ENCODE measurements at places on chromosomes 11 and 22.
A peak's percentile ranks its signal among the peaks of the same experiment; 100 is the strongest.

DNA sequence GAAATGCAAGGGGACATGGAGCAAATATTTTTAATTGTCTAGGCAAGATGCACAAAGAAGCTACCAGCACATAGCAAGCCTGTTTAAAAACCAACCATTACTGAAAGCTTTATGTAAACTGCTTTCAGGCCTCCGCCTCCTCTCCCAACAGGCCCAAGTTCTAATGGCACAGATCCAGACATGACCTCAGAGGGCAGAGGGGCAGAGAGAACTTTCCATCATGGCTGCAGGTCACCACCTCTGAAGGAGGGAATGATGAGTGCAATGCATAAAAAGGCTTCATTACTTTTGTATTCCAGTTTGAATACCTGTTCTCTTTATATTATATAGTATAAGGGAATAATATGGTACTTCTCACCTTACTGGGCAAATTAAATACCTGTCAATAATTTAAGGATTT, 15.2 kb downstream of the DDX17 start:
- DNase-seq: no peak

GRCh38 chr11:93603225-93604007, 58.1 kb upstream of the CEP295 start:
- DNase-seq: no peak

DNA sequence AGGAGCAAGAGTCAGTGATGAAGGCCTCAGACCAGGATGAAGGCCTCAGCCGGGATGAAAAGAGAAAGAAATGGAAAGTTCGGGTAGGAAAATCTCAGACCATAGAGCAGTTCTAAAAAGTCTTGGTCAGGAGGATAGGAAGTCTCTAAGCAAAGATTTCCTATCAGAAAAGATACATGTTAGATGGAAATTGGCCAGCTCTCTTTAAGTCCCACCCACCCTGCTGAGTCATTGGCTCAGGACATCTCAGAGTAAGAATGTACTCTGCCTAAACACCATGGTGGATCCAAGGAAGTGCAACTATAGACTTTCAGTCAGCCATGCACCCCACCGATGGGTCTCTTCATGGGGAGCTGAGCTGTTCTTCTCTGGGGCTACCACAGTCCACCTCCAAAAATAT, 4.4 kb downstream of the OR8B3 start:
- DNase-seq: no peak

DNA sequence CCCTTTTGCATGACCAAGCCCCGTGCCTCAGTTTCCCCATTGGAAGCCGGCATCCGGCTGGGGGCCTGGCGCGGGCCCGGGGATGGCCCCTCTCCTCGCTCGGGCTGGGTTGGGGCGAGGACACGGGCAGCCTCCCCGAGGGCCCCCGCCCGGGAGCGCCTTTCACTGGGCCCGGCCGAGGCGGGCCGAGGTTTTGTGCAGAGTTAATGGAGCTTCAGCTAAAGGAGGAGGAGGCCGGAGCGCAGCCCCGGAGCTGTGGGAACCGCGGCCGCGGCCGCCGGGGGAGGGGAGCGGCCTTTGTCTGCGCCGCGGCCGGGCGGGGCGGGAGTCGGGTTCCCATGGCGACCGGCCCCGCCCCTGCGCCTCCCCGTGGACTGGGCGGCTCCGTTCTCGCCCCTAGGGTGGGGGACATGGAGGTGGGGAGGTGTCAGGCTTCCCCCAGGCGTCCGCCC, 1.4 kb upstream of the MAPK11 start:
- no peak for DNase-seq

GRCh38 chr11:33177676-33178336, 16.5 kb upstream of the CSTF3 start:
- DNase-seq: no peak

- no peak for DNase-seq
These were observed 55.3 kb downstream of the ETS1 start for GRCh38 chr11:128532016-128532571.

- no peak for DNase-seq
These were observed 39.5 kb downstream of the ARFGAP3 start for GRCh38 chr22:42817556-42817955.

DNA sequence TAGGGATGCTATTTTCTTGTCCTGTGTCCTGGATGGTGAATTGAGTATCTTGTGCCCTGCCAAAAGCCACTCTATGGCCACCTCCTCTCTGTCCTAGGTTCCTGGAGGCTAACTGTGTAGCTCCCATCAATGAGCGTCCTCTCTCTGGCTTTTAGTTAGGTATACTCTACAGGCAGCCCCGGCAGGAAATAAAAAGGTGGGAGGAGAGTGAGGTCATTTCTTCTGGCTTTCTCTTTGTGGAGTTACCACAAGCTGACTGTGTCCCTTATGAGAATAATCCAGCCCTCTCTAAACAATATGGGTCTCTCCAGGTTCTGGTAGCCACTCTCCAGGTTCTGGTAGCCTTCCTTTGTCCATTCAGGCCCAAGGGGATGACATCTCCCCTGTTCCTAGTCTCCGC, 11.7 kb upstream of the ASPHD2 start:
- DNase-seq: no peak

DNA sequence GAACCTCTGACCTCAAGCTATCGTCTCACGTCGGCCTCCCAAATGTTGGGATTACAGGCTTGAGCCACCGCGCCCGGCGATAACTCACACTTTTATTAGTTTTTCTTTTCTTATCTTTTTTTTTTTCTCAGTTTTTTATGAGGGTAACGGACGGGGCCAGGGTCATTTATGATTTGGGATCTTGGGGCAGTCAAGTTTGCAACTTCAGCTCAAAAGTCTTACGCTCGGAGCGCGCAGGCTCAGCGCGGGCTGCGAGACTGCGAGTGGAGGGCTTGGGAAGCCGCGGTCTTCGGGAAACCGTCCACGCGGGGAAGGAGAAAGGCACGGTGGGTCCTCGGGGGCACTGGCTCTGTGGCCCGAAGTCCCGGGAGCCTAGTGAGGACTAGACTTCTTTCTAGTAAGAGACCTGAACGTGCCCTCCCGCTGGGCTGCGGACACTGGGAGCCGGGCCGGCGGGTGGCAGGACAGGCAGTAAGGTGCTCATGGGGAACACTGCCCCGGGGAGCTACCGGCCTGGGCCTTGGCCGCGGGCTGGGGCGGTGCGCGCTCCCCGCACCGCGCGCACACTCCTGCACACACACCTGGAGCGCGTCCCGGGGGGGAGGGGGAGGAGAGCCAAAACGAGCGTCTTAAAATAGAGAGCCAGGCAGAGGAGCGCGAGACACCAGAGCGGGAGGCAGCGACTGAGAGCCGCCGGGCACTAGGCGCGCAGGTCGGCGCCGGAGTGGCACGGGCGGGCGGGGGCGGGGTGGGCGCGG, 476 bp upstream of the BARX2 start:
- DNase-seq: no peak

- DNase-seq: peak; percentile 69
These were observed at the start of gene NCAM1 for GRCh38 chr11:112961146-112961668. Gene NCAM1, plus strand, starts transcription at chr11:112961420.

DNA sequence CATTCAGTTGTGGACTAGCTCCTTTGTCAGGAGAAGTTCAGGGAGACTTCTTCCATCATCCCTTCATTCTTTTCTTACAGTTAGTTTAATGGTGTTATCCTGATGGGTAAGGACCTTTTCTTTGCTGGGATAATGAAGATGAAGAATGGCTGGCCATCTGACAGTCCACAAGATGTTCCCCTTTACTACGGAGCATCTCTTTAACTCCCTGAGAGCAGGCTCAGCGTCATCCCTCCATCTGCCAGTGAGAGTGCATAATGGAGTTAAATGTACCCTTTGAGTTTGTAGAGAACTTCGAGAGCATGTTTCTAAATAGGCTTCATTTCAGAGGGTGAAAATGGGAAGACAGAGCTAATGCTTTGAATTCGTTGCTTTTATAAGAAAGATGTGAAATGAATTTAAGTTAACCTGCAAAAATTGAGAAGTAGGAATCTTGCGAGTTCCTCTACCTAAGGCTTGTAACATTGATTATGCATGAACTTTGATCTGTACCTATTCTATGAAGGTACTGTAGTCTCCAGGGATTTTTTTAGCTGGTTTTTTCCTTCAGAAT, 1.7 kb downstream of the EP300 start:
- DNase-seq: peak; percentile 33

DNA sequence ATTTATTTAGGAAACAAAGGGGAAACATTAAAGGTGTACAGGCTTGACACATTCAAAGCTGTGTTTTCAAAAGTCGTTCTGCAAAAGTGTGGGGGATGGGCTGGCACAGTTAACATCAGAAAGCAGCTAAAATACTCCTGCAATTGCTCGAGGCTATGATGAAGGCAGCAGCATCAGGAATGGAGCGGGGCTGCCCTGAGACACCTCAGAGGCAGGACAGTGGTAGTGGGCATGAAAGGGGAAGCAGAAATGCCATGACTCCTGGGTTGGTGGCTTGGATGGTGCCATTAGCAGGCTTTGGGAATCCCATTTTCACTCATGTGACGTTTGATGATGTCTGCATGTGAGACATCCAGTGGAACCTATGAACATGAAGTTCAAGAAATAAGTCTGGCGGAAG, 646 bp downstream of the NCAPD3 start:
- DNase-seq: no peak

GRCh38 chr11:46237248-46238077, 40.0 kb upstream of the CREB3L1 start:
- DNase-seq: peak; percentile 90

- DNase-seq: no peak
These were observed 6.0 kb downstream of the RTL6 start for GRCh38 chr22:44492036-44492405.

- DNase-seq: no peak
These were observed 473 bp downstream of the TXN2 start for GRCh38 chr22:36480941-36481392.

DNA sequence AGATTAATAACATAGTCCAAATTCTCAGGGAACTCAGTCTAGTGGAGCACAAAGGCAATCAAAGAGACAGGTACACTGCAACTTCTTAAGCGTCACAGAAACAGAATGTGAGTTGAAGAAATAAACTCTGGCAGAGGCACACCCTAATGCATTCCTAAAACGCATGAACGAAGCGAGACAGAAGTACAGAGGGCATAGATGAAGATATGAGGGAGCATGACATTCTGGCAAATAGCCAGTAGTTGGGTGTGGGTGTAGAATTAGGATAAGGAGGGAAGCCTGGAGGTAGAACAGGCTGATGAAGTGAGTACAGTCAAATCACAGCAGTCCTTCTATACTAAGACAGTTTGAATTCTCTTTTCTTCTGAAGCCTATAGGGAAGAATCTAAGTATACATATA, 838.7 kb upstream of the API5 start:
- DNase-seq: no peak

- peak; percentile 46 for DNase-seq
These were observed 533 bp downstream of the ELF5 start for GRCh38 chr11:34512840-34513681.

DNA sequence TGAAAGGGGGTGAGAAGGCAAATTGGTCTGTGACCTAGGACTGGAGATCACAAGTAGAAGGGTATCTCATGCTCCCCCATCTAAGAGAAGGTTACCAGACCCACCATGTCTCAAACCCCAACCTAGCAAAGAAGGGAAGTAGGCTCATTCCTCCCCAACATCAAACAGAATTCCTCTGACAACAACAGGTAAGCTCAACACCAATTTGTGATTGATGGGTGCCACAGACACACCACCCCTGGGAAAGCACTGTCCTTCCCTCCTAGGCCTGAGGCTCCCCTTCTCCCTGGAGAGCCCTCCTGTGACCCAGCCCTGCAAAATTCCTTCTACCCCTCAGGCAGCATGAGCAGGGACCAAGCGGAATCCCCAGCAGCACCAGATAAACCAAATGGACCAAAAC, 154.3 kb downstream of the BUD13 start:
- DNase-seq: no peak

DNA sequence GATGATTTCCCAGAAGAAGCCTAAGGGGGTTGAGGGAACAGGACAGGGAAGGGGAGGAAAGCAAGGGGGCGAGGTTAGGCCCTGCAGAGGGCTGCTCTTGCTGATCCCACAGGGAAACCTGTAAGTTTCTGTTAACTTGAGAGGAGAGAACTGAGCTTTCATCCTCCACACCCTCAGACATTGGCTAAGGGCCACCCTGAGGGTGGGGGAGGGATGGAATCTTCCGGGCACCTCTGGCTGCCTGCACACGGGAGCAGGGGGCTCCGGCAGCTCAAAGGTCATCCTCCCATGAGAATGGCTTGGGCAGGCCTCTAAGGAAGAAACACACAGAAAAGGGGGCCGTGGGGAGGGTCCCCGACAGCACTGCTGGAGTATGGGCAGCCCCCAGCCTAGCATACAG, 108.1 kb downstream of the TSPAN18 start:
- no peak for DNase-seq

GRCh38 chr11:59943997-59944714, 5.9 kb downstream of the OOSP1 start:
- DNase-seq: no peak

DNA sequence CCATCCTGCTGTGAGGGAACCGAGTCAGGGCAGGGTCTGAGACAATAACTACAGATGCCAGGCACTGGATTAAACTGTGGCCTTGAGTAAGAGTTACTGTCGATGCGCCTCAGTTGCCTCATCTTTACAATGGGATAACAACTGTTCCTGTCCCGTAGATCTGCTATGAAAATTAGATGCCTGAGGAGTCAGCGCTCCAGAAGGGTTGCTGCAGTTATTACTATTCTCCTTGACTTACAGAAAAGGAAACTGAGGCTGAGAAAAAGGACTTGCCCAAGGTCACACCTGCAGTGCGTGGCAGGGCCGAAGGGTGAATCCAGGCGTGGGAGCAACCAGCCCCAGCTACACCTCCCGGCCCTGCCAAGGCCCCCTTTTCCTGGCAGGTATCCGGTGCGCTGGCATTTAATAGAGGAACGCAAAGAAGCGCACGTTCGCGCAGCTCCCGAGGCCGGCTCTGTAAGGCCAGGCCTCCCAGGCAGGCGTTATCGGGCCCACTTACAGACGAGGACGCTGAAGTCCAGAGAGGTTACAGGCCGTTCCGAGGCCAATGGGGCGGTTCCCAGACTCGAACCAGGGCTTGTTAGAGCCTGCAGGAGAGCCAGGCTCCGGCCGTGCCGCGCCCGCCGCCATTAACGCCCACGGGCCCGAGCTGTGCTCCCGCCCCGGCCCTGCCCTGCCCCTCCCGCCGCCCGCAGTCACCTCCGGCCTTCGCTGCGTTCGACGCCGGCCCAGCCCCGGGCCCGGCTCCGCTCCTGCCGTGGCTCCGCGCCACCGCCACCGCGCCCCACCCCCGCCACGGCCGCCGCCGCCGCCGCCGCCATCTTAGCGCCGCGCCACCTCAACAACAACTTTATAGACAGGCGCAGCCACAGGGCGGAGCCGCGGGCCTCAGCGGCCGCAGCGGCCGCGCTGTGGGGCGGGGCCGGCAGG, at the start of gene C11orf68:
C11orf68 (minus strand) TSS at position 852 of the 930 bp plus-strand sequence; CDS start at position 821, 31 bp downstream.
- DNase-seq: peak; percentile 61

DNA sequence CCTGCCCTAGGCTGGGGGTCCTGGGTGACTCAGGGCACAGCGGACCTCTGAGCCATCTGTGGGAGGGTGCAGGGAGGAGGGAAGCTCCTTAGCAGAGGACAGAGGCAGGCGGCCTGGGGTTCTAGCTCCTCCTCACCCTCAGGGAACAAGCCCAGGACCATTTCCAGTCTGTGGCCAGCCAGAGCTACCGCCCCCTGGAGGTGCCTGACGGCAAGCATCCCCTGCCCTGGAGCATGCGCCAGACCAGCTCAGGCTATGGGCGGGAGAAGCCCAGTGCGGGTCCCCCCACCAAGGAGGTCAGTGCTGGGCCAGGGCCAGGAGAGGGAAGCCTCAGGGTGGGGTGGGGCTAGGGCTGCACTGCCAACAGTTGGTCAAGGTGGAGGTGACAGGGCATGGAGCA, 26.0 kb upstream of the LRRC10B start:
- DNase-seq: no peak
